Stimulated activated CD8-positive, alpha-beta memory T cell treated with anti-CD3 and anti-CD28 coated beads, Interleukin-2, amount 100 ng/mL, for 48 hours (primary cell): ENCODE measurements at places on chromosomes 7 and 10.

GRCh38 chr7:149289856-149290255, 27.9 kb downstream of the ZNF783 start:
- no peak for DNase-seq

- DNase-seq = no peak
Measured at GRCh38 chr10:49225218-49225876, 37.2 kb upstream of the TMEM273 start.

DNA sequence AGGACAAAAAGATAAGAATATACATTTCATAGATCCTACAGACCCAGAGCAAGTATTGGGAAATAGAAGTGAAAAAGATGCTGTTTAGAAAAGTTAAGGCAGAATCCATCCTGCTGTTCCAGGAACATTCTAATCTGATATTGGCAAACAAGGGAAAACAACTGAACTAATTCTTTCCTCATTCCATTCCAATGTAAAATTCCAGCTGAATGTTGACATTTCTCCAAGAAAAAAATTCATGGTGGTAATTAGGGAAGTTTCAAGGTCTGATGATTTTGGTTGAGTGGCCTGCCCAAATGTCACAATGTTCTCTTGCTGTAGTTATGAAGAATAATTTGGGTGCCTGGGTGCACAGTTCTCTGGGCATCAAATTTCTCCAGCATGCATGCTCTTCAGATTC, 15.2 kb downstream of the PIP start:
- no peak for DNase-seq

GRCh38 chr10:118927321-118927720, 102.2 kb upstream of the NANOS1 start:
- no peak for DNase-seq

- no peak for DNase-seq
Measured at GRCh38 chr7:78489476-78490240, 691.1 kb downstream of the PHTF2 start.

DNA sequence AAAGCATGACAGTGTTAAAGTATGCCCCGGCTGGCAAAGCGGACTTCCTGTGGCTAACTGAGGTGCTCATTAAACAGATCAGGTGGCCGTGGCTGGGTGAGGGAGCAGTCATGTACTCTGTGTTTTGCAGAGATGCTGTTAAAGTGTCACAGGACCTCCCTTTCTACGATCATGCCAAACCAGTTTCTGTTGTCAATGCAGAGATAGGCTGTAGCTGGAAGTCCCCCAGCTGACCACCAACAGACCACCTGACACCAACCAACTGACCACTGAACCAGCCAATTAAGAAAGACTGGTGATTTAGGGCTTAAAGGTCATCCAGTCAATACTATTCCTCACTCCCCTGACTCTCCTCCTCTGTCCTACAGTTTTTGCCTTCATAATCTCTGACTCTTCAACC, 431.1 kb upstream of the LRGUK start:
- no peak for DNase-seq
